Breast epithelium (tissue), 4 donors: ENCODE measurements at places on chromosomes 7 and 10.

DNA sequence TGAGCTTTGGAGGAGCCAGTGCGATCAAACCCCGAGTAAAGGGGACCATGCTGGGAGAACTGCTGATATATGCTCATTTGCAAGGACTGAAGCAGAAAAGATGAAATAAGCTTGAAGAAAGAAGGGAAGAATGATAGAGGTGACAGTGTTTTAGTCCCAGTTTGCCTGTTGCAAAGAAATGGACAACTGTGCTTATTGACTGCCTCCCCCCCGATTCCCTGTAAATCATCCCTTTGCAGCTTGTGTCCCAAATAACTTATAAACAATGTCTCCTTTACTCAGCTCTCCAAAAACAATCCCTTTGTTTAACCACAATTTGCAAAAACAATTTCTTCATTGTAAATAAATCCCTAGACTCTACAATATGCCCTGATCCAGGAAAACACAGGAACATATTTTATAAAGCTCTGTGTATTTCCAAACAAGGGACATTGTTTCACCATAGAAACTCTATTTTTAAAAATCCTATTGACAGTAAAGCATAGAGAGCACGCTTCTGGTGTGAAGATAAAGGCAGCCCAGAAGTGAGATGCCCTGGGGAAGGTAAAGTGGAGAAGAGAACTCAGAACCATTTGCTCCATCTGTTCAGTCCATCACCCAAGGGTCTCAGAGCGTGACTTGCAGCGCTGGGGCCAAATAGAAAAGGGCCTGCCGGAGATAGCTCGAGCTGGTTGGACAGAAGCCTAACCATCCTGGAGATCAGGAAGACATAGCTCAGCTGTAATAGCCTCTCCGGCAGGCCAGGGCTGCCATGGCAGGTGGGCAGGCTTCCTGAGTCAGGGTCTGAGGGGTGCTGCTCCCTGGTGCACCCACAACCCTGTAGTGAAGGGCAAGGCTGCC lies 280.5 kb downstream of the WDR11 start:
- no peak overlapping the region for H3K4me3 ChIP-seq
- H3K27ac ChIP-seq: no peak overlapping the region
- no peak for DNase-seq
- no peaks in the 10 kb centered on the region for H3K27me3 ChIP-seq
- H3K36me3 ChIP-seq: no peaks in the 10 kb centered on the region
- no peaks in the 10 kb centered on the region for H3K4me1 ChIP-seq

DNA sequence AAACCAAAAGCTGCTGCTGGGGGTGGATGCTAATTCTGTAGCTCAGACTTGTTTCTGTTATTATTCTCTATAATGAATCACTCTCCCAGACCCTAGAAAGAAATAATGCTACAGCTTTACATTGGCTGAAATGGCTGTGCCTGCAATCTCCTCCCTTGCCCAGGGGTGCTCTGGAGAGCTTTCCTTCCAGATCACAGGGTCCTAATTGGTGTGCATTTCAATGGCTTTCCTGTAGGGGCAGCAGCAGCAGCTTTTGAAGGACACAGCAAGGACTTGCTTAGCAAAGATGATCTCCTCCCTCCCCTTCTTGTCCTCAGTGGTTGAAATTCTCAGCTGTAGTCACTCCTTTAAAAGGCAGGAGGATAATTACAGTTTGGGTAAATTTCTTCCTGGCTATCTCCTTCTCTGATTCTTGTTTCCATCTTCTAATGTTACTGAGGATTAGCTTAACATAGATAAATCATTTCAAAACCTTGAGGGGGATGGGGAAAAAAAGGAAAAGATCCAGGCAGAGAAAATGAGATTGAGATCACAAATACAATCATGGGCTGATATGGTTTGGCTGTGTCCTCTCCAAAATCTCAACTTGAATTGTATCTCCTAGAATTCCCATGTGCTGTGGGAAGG lies 120.2 kb upstream of the CTTNBP2 start:
- no peaks in the 10 kb centered on the region for H3K27me3 ChIP-seq
- no peak overlapping the region for H3K27ac ChIP-seq
- no peak overlapping the region for H3K4me3 ChIP-seq
- no peaks in the 10 kb centered on the region for H3K4me1 ChIP-seq
- DNase-seq: no peak

GRCh38 chr10:80170641-80171040 lies 34.7 kb downstream of the ANXA11 start:
- no peak overlapping the region for H3K4me3 ChIP-seq
- no peak for DNase-seq
- peak overlapping the region; percentile 74 for H3K27ac ChIP-seq
- no peaks in the 10 kb centered on the region for H3K4me1 ChIP-seq
- no peaks in the 10 kb centered on the region for H3K27me3 ChIP-seq

GRCh38 chr7:55279080-55279845 lies 85.9 kb upstream of the LANCL2 start:
- no peaks in the 10 kb centered on the region for H3K4me1 ChIP-seq
- H3K4me3 ChIP-seq: no peak overlapping the region
- H3K36me3 ChIP-seq: no peaks in the 10 kb centered on the region
- no peaks in the 10 kb centered on the region for H3K27me3 ChIP-seq
- DNase-seq: no peak
- no peak overlapping the region for H3K27ac ChIP-seq

GRCh38 chr10:78203915-78204818 lies 170.5 kb downstream of the RPS24 start:
- no peaks in the 10 kb centered on the region for H3K4me1 ChIP-seq
- DNase-seq: no peak
- H3K36me3 ChIP-seq: no peaks in the 10 kb centered on the region
- H3K27ac ChIP-seq: no peak overlapping the region

- H3K4me1 ChIP-seq: no peaks in the 10 kb centered on the region
- no peak overlapping the region for H3K27ac ChIP-seq
- no peak overlapping the region for H3K4me3 ChIP-seq
- no peak for DNase-seq
Observed at GRCh38 chr7:99672573-99672972, 7.2 kb downstream of the CYP3A5 start.

- DNase-seq: no peak
- no peaks in the 10 kb centered on the region for H3K36me3 ChIP-seq
- no peaks in the 10 kb centered on the region for H3K27me3 ChIP-seq
- H3K27ac ChIP-seq: no peak overlapping the region
- peak overlapping the region; percentile 99 for H3K4me3 ChIP-seq
- H3K4me1 ChIP-seq: peaks cover 6% of the 10 kb centered on the region
Observed at GRCh38 chr10:7789390-7789789, 1.4 kb downstream of the ATP5F1C start.
